ENCODE measurements at places on chromosomes 7 and 10. TPM values are rescaled to one million over a fixed set of nuclear protein-coding genes. Genes with fewer than 3 reads are reported as not detected.

CALML3 gene
- not detected for total RNA-seq

- no peak for DNase-seq
These were observed 48.2 kb upstream of the VIPR2 start for GRCh38 chr7:159192725-159193453.

- DNase-seq = no peak
These were observed 1.8 kb downstream of the SEPTIN7 start for GRCh38 chr7:35802649-35803048.

GRCh38 chr10:69418052-69418752 is 1.5 kb upstream of the TACR2 start:
- DNase-seq = peak; percentile 64

XRCC2 gene
- 0.27 TPM for total RNA-seq

- DNase-seq = peak; percentile 12
These were observed 81.9 kb downstream of the NPTX2 start for GRCh38 chr7:98698976-98699375.

NEUROD6 gene
- total RNA-seq = not detected

BZW2 gene
- 52.5 TPM for total RNA-seq

DNA sequence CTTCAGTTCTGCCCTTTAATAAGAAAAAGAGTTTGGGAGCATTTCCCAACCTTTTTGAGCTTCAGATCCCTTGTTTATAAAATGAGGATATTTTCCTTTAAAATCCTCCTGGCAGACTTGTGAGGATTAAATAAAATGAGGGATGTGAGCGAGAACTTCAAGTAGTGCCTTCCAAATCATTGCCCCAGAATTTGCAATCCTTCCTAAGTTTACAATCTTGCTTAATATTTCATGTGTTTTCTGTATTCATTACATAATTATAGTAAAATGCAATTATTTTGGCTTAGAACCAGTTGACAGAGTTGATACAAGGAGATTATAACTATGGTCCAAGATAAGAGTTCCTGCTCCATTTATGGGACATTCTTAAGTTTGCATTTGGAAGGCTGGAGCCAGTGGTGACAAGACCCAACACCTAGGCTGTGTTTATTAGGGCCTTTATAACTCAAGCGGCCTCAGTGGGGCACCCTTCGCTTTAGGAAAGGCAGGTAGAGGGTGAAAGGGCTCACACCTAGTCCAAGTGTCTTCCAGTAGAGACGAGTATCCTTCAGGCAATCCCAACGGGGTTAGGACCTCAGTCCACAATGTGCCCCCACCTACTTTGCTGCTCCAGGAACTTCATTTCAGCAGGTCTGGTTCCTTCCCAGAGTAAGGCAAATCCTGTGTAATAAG is 317.5 kb downstream of the WDR11 start:
- no peak for DNase-seq

DNA sequence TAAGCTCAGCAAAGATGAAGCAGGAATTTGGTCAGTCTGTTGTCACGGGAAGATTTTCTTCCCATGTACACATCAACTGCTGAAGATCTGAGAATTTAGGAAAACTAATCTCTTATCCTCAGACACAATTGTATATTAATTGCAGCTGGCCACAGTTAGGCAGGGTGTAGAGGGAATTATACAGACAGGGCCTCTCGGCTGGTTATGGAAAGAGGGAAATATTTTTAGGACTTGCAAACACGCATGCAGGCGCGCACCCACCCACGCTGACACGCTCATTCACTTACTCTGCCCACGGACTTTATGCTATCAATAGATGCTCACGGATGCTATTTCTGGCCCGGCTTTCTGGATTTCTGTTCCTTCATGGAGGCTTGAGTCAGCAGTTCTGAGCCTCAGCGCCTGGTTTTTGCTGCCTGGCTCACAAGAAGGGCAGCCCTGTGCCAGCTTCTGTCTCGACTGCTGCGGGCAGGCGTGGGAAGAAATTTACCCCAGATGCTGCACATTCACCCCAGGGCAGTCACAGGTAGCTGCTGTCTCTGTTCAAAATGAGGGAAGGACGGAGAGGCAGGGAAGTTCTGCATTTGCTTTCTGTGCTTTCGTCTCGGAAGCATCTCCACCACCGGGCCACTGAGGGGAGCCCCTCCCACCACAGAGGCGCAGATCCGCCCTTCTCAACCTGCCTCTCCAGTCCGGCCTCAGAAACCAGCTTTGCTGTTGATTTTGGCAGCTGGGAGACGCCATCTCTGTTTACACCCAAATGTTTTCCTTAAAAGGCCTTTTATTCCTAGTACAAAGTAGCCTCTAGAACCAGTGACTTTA is 116.3 kb upstream of the BTBD16 start:
- peak; percentile 82 for DNase-seq
